Activated naive CD8-positive, alpha-beta T cell treated with anti-CD3 and anti-CD28 coated beads, Interleukin-2, amount 50 U/mL, for 16 hours (primary cell): ENCODE measurements at places on chromosomes 12 and 14.

DNA sequence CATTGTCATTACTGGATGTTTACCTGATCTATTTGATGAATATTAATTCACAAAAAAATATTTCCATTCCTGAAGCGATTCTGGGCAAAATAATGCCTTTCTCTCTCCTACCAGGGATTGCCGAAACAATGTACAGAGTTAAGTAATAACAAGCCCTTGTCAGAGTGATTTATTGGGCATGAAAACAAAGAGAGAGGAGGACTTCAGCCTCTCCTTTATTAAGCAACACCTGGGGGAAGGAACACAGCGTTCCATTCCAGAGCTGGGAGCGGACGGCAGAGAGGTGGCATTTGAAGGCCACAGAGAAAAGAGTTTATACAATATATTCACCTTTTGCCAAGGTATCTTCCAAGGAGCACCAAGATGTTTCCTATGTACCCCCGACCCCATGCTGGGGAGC, 165.8 kb downstream of the KSR2 start:
- DNase-seq, result no peak

DNA sequence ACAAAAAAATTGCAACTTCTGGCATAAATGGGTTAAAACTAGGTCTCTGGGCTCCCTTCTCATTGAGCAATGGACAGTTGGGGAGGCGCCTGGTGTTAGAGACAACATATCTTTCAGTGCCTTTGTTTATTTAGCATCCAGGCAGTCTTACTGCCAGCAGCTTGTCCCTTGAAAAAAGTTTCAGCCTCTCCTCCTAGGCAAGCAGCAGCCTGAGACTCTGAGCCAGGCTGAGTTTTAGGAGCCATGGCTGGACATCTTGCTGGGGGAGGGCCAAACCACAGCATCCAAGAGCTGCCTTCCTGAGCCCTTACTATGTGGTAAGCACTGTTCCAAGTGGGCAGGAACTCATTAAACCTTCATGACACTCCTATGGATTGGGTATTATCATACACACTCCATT, 10.1 kb upstream of the JDP2 start:
- DNase-seq, result no peak

DNA sequence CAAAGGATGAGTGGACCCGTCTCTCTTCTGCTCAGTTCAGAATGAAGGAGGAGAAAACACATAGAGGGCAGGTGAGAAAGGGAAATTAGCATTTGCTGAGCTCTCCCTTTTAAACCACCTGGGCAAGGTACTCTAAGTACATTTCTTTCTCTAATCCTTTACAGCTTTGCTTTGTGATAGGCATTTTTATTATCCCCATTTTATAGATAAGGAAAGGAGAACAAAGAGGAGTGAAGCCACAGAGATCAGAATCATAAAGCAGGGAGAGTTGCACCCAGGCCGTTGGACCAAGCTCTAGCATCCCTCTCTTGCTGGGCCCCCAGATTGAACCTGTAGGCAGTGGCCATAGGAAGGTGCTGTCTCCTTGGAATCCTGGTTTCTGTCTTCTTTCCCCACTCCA, 47.0 kb downstream of the VCPKMT start:
- DNase-seq, result no peak

- DNase-seq, result no peak
Observed at GRCh38 chr12:9751204-9752144, 9.2 kb downstream of the CD69 start.

DNA sequence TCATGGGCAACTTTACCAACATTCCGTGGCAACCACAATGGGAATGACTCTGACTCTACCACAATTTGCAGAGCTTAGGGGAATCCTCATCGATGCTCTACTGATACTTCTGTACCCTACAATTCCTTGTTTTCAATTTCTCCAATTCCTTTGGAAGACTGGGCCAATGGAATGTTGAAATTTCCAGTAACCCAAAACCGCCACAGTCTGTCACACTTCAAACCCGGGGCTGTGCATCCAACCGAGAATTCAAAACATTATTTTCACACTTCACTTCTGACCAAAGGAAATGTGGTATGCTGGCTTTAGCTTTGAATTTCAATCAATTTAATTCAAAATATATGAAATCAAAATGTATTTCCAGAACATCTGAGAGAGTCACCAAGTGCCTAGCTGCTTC, 951.4 kb downstream of the VRK1 start:
- DNase-seq, result no peak

DNA sequence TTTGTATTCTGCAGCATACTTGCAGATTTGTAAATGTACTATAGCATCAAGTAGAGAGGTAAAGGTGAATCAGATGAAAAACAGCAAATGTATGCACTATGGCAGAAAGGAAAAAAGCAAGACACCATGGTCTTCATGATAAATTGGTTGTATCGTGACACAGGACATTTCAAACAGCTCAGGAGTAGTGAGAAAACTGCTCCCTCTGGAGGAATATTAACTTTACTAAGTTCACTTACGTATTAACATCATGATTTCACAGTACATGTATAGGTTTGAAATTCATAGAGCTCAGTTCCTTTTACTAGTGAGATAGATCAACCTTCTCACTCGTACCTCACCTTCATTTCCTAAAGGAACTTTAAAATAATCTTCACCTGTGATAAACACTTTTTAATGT, 6.5 kb downstream of the MBIP start:
- no peak for DNase-seq

GRCh38 chr12:75854681-75855309, 176.8 kb downstream of the PHLDA1 start:
- no peak for DNase-seq

GRCh38 chr12:101740566-101740965, 1.3 kb upstream of the SYCP3 start:
- no peak for DNase-seq

- DNase-seq, result no peak
Observed at GRCh38 chr12:102174117-102174516, 23.5 kb downstream of the PMCH start.

GRCh38 chr14:30623412-30624131, 1.5 kb downstream of the SCFD1 start:
- DNase-seq, result no peak

GRCh38 chr12:68521321-68521839, 89.3 kb upstream of the RAP1B start:
- no peak for DNase-seq

DNA sequence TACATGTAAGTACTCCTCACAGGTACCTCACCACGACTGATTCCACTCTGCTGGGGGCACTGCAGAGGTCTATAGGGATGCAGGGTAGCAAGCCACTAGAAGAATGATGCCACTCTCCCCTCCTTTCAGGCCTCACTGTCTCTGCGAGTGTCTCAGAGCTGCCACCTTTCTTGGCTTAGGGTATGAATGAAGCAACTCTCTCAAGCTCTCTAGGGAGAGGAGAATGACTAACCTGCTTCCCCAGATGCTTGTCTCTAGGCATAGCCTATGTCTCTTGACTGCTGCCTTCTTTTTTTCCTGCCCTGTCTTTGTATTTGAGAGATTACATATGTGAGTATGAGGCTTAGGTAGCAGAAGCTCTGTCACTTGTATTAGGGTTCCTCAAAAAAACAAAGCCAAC, 566.5 kb upstream of the ATP2B1 start:
- no peak for DNase-seq

- DNase-seq, result no peak
Observed at GRCh38 chr14:52241087-52241793, 26.3 kb upstream of the PTGDR start.

DNA sequence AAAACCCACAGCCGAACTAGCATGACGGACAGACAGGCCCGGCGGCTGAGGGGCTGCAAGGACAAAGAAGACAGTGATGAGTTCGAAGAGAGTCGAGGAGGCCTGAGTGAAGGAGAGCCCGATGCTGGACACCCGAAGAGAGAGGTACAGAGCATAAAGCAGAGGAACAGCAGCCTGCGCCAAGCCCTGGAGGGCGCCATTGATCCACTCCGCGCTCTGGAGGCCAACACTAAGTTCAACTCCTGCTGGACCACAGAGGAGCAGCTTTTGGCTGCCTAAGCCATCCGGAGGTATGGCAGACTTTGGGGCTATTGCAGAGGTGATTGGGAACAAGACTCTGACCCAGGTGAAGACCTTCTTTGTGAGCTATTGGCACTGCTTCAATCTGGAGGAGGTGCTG, 7.8 kb upstream of the PLXNC1 start:
- peak; percentile 27 for DNase-seq

DNA sequence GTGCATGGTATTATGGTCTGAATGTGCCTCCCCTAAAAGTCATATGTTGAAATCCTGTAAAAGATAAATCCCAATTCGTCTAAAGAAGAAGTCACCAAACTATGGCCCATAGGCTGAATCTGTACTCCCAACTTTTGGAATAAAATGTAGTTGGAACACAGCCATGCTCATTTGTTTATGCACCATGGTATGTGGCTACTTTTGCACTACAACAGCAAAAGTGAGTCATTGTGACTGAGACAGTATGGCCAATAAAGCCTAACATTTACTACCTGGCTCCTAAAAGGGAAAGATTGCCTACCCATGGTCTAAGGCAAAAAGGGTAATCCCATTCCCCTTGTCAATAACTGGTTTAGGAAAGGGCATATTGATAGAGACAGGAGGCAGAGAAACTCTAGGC, 101.8 kb downstream of the LRIG3 start:
- DNase-seq, result no peak

DNA sequence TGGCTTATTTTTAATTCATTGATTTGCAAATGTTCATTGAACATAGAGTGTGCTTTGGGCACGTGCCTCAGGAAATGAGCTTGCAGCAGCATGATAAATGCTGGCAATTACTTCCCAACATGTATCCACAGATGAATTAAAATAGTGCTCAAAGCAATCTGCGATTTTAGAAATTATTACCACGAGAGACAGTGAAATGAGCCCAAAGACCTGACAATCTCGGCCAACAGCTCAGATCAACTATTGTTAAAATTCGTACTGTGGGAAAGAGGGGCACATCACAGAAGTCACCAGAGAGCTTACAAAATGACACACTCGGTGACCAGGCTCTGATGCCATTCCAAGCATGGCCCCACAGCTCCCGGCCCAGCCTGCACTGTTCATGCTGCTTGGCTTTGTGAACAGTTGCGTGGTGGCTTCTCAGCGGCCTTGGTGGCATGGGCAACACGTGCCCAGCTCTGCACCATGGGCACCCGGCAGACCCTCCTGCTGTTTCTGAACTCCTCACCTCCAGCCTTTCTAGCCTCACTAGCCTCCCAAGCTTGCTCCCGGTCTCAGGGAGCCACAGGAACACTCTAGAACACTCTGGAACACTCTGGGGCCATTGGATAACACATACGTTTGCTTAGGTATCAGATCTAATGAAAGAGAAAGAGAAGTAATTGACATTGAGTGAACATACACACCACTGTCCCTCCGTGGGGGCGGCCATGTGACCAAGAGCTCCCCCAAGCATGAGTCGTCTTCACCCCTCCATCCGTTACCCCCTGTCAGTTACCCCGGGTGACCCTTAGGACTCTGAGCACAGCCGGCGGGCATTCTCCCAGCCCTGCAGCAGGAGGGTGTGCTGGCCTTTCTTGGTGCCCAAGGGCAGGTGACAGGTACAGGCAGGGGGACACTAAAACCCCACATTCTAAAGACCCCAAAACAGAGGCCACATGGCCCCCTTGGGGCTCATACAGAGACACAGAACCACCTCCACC, 28.0 kb downstream of the RIMBP2 start:
- DNase-seq, result no peak

DNA sequence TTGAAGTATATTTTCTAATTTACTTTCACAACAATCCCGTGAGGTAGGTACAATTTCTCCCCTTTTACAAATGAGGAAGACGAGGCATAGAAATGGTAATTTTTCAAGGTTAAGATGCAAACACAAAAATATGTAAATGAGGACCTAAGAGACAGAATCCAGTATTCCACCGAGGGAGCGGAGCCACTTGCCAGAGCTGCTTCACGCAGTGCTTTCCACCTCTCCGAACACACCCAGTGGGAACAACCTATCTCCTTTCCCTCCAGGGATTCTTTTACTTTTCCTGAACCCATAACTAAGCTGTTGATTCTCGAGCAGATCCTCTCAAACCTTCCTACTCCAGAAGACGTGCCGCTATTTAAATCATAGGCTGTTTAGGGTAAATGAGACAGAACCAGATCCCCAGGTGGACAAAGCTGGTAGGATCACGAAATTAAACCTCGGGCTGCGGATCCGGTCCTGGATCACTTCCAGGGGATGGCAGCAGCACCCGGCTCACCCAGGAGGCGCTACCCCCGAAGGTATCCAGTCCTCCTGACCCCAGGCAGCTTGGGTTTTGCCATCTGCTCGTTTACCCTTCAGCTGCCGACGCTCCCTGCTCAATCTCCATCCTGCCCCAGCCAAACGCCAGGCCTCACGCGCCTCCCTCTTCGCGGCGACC, 1.5 kb downstream of the DDHD1 start:
- peak; percentile 4 for DNase-seq

DNA sequence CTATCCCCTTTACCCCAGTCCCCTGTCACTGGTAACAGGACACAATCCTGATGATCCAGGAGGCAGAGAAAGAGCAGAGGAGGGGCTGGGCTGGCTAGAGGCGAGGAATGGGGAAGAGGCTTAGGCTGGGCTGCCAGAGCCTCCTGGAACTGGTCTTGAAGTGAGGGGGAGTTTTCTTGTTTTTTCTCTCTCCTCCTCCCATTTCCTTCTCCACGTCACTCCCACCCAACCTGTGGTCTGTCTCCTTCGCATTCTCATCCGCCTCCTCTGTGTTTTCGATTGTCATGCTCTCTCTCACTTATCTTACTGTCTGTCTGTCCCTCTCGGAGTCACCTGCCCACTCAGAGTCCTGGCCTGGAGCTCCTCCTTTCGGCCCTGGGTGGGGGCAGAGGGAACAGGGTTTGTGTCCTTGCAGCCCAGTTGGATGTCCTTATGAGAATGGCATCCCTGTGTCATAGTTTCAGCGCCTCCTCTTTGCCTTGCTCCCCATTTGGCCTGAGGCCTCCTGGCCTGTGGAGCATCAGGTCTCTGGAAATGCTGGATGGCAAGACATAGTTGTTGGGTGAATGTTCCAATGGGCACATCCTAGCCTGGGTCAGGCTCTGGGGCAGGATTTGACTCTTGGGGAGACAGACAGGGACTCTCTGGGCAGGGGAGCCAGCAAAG, 3.4 kb upstream of the KRT80 start:
- no peak for DNase-seq

GRCh38 chr14:68384881-68385280, 408.0 kb downstream of the ZFP36L1 start:
- DNase-seq, result no peak
